Uterus (tissue), 4 donors: ENCODE measurements at places on chromosomes 11 and 22. TPM values are rescaled to one million over a fixed set of nuclear protein-coding genes. Genes with fewer than 3 reads are reported as not detected.

DNA sequence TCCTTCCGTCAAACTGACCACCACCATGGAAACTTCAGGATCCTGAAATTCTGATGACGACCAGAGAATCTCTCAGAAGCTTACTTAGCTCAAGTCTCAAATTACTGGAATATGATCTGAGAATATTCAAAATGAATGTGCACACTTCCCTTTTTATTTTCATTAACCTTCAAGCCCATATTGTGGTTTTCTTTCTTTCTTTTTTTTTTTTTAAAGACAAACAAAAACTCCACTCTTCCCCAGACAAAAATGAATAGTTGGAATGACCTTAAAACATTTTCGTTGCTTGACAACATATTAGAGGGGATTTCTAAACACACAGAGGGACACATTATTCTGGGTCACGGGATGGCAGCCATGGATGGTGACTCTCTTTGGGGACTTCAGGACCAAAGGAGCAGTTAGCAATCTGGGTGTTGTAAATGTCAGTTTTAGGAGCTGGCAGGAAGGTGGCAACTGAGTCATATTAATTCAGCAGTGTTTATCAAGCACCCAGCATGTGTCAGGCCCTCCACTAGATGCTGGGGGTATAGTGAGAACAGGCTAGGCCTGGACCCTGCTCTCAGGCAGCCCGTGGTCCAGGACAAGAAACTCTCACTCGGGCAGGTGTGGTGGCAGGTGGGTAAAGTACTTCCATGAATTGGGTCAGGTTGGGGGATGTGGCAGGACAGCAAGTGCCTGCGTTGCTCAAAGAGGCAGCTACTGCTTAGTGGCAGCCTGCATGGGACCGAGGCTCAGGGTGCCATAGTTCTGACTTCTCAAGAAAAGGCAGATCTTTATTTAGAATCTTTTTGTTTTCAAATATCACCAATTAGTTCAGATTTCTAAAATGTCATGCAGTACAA lies 126.1 kb downstream of the HIPK3 start:
- H3K27ac ChIP-seq, result no peak overlapping the region
- H3K36me3 ChIP-seq, result no peaks in the 10 kb centered on the region
- no peaks in the 10 kb centered on the region for H3K4me1 ChIP-seq
- no peak for DNase-seq
- H3K4me3 ChIP-seq, result no peak overlapping the region

DNA sequence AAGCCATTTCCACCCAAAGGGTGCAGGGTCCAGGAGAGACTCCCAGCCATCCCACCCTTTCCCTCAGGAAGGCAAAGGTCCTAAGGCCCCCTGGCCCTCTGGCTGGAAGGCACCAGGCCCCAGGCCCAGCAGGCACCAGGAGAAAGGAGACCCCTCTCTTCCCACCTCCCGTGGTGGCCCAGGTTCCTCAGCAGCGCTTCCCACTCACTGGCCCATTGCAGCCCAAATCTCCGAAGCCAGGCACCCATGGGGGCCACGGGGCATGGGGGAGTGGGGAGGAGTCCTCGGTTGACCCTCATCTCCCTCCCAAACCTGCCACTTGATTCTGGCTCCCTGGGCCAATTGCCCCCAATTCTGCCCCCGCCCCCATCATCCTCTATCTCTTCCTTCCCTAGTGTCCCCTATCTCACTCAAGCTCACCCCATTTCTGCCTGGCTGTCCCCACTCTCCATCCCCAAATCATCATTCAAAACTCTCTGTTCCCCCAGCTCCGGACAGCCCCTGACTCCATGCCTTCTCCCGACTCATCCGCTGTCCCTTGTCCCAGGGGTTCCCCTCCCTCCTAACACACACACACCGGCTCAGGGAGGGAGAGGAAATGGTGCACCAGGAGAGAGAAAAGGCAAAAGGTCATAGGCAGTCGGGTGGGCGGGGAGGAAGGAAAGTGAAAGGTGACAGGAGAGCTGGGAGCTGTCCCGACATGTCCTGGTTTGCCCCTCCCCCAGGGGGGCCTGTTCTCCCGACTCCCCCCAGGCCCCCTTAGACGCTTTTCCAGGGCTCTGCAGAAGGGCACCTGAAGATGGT lies 1.2 kb downstream of the LIF start:
- H3K27ac ChIP-seq, result no peak overlapping the region
- no peaks in the 10 kb centered on the region for H3K27me3 ChIP-seq
- peak overlapping the region; percentile 33 for H3K4me3 ChIP-seq
- H3K36me3 ChIP-seq, result no peaks in the 10 kb centered on the region

- no peak for DNase-seq
- no peak overlapping the region for H3K4me3 ChIP-seq
- peaks cover 7% of the 10 kb centered on the region for H3K4me1 ChIP-seq
- H3K36me3 ChIP-seq, result no peaks in the 10 kb centered on the region
- H3K27me3 ChIP-seq, result peaks cover 21% of the 10 kb centered on the region
Measured at GRCh38 chr22:29313576-29314466, 1.7 kb downstream of the RASL10A start.

GRCh38 chr11:129493746-129494145 lies 118.1 kb downstream of the BARX2 start:
- H3K27me3 ChIP-seq, result no peaks in the 10 kb centered on the region
- no peaks in the 10 kb centered on the region for H3K4me1 ChIP-seq
- DNase-seq, result no peak
- no peak overlapping the region for H3K27ac ChIP-seq
- no peak overlapping the region for H3K4me3 ChIP-seq

DNA sequence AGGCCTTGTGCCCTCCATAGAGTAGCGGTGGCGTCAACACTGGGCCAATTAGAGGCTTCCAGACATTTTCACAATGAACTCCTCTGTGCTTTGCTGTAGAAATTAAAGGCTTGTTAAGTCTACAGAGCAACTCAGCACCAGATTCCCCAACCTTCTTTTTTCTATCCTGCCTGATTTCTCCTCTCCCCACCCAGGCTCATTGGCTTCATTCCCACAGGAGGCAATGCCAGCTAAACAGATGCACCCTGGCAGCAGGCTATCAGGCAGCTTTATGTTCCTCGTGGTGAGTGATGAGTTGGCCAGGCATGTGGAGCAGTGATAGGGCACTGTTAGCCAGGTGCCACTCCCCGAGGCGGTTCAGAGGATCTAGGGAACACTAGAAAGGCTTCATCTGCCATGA lies 4.8 kb downstream of the DIXDC1 start:
- H3K27ac ChIP-seq, result no peak overlapping the region
- DNase-seq, result no peak
- no peaks in the 10 kb centered on the region for H3K4me1 ChIP-seq
- no peaks in the 10 kb centered on the region for H3K36me3 ChIP-seq

DNA sequence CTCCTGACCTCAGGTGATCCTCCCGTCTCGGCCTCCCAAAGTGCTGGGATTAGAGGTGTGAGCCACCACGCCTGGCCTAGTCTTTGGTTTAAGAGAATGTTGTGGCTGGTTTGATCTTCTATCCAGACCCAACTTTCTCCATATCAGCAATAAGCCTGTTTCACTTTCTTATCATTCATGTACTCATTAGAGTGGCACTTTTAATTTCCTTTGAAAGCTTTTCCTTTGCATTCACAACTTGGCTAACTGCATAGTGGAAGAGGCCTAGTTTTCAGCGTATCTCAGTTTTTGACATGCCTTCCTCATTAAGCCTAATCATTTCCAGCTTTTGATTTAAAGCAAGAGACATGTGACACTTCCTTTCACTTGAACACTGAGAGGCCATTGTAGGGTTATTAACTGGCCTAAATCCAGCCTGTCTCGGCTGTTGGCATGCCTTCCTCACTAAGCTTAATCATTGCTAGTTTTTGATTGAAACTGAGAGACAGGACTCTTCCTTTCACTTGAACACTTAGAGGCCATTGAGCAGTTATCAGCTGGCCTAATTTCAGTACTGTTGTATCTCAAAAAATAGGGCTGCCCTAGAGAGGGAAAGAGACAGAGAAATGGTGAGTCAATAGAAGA lies 13.1 kb upstream of the RPL3 start:
- no peaks in the 10 kb centered on the region for H3K27me3 ChIP-seq
- DNase-seq, result no peak
- no peak overlapping the region for H3K4me3 ChIP-seq

DNA sequence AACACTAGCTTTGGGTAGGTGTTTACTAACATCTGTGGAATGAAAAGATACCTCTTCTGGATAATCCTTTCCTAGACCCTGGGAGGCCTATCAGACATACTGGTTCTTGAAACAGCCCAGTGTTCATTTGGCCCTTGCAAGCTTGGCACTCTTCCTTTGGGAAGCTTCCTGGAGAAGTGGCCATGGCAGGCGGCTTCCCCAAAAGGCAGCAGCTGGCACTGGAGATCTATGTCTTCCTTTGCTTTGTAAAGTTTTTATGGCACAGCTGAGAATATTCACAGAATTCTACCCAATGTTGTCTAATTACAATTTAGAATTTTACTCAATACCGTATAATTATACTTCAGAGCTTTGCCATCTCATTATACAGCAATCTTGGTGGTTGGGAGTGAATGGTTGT lies 199.2 kb upstream of the C11orf87 start:
- no peaks in the 10 kb centered on the region for H3K4me1 ChIP-seq
- no peak overlapping the region for H3K27ac ChIP-seq
- no peaks in the 10 kb centered on the region for H3K36me3 ChIP-seq
- DNase-seq, result no peak

DNA sequence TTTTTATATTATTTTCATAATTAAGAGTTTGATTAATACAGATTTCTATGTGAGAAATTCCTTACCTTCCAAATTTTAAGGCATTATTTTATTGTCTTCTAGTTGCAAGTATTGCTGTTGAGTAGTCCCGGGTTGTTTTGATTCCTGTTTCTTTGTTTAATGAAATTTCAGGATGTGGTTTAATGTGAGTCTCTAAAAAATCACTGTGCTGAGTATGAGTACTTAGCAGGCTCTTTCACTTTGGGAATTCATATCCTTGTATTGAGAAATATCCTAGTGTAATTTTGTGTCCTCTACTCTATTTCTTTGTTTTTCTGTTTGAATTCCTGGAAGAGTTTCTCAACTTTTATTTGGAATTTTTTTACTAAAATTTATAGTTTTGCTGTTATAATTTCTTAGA lies 113.2 kb downstream of the TMEM135 start:
- H3K4me3 ChIP-seq, result no peak overlapping the region
- no peaks in the 10 kb centered on the region for H3K4me1 ChIP-seq
- no peak for DNase-seq
- no peak overlapping the region for H3K27ac ChIP-seq

GRCh38 chr22:45683680-45684079 lies 12.0 kb downstream of the ATXN10 start:
- no peak for DNase-seq
- no peaks in the 10 kb centered on the region for H3K27me3 ChIP-seq
- H3K4me3 ChIP-seq, result no peak overlapping the region
- peaks cover 15% of the 10 kb centered on the region for H3K4me1 ChIP-seq
- no peaks in the 10 kb centered on the region for H3K36me3 ChIP-seq
- H3K27ac ChIP-seq, result no peak overlapping the region

DNA sequence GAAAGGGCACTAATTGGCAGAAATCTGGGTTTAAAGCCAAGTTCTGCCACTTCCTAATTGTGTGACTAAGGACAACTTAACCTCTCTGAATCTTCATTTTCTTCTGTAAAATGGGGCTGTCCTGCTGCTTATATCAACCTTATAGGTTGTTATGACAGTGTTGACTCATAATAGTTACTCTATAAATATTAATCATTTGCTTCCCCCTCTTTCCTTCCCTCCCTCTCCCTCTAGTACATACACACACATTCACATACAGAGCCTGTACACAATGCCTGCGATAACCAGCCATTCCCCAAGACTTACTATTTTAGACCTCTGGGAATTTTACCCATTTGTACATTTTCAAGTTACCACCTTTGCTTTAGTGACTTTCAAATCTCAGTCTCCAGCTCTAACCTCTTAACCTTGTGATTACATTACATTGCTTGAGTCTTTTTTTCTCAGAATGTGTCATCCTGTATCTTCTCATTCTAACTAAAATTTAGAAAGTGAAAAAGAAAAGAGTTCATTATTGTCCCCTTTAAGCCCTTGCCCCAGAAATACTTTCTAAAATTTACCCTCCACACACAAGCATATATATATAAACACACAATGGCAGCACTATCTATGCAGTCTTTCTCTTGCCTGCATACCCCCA lies 31.9 kb downstream of the GDPD4 start:
- DNase-seq, result no peak
- H3K27me3 ChIP-seq, result no peaks in the 10 kb centered on the region
- no peak overlapping the region for H3K4me3 ChIP-seq
- no peak overlapping the region for H3K27ac ChIP-seq
- no peaks in the 10 kb centered on the region for H3K36me3 ChIP-seq
- H3K4me1 ChIP-seq, result no peaks in the 10 kb centered on the region

DNA sequence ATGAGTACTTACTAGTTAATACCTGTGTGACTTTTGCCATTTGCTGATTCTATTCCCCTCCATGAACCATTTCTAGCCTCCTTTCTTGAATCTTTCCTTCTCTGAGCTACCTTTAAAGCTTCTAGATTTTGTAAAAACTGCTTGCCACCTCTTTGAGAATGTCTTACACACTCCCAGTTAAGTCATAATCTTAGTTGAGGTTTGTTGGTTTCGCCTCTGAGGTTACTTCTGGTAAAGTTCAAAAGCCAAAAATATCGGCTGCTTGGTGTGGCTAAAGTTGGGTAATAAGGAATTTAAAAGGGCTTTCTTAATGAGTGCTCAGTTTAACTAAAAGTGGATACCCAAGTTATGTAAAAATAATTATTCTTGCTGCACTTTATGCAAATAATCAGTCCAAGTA lies 10.4 kb upstream of the GLYAT start:
- no peak overlapping the region for H3K4me3 ChIP-seq
- H3K4me1 ChIP-seq, result no peaks in the 10 kb centered on the region
- no peaks in the 10 kb centered on the region for H3K27me3 ChIP-seq
- DNase-seq, result no peak
- no peaks in the 10 kb centered on the region for H3K36me3 ChIP-seq

Gene OR6T1
- not detected for total RNA-seq

Gene C22orf31
- not detected for total RNA-seq

Gene GNAZ
- total RNA-seq, result 8.8 TPM

Gene SLC6A5
- not detected for total RNA-seq
